DND-41 (cell line): ENCODE measurements at places on chromosomes 12 and 14.

DNA sequence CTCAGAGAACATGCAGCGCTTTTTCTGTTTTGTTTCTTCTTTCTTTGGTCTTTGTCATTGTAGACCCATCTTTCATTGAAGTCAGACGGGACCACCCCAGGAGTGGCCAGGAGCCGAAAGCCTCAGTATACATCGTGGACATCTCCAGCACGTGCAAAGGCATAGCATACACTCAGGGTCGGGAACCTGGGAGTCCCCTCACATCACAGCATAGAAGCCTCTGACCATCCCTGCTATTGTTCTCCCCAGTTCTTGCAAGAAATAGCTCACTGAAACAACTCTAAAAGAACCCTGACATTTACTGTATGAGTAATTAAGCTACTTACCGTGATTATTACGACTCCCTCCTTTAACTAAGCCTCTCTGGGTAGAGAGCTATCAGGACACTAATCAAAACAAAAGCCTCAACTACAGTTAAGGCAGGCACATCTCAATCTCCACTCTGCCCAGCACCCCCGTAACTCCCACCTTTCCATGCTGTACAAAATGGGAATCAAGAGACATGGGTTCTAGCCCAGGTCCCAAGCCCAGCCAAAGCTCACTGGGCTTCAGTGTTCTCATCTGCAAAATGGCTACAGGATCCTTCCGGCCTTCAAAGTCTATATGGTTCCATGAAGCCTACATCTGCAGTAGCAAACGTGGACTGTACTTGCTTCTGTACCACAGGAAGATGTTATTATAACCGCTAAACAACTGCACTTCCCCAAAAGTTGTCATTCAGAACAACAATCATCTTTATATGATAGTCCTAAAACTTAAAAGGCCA lies 6.7 kb downstream of the CCDC88C start:
- DNase-seq = no peak

GRCh38 chr14:100844421-100844820 lies 18.5 kb downstream of the MEG3 start:
- DNase-seq = no peak

- no peak for DNase-seq
Observed at GRCh38 chr14:103402695-103403094, 17.5 kb downstream of the MARK3 start.

DNA sequence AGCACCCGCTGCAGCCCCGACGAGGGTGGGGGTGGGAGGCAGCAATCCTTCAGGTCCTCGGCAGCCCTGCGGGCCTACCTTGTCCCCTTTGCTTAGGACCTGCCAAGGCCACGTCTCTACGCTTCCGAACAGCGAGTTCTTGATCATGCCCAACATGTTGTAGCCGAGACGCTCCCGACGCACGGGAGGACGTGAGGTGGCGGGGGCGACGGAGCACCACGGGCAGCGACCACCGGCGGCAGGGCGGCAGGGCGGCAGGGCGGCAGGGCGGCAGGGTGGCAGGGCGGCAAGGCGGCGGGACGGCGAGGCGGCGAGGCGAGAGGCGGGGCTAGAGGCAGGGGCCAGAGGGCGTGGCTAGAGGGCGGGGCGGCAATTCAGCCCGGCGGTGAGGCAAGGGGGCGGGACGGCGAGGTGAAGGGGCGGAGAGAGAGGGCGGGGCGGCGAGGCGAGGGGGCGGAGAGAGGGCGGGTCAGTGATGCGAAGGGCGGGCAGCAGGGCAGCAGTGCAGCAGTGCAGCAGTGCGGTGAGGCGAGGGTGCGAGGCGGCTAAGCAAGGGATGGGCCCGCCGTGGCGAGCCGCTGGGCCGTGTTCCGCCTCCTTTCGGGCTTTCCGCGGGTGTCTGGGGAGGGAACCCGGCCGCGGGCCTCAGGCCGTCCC lies at the start of gene HEBP1:
HEBP1 (minus strand) TSS at position 307 of the 657 bp plus-strand sequence; CDS start at position 156, 151 bp downstream.
- DNase-seq = no peak

DNA sequence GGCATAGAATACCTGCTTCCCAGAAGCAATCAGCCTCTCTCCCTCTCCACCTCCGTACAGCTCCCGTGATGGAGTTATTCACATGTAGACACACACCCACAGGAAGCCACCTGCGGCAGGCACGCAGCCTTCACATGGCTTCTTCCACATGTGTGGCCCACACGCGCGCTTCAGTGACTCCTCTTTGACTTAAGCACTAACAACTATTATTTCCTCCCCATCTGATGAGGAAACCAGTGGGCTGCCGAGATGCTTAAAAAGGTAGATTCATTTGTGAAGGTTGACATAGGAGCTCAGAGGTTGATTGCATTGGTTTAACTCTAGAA lies 69.3 kb downstream of the PRMT8 start:
- DNase-seq = no peak
